Esophagus squamous epithelium (tissue), 5 donors: ENCODE measurements at places on chromosomes 12 and 14.
A peak's percentile ranks its signal among the peaks of the same experiment; 100 is the strongest.

GRCh38 chr14:90797451-90797850 is 18.8 kb downstream of the TTC7B start:
- no peak for DNase-seq

GRCh38 chr14:85565862-85566296 is 35.9 kb downstream of the FLRT2 start:
- DNase-seq: no peak

DNA sequence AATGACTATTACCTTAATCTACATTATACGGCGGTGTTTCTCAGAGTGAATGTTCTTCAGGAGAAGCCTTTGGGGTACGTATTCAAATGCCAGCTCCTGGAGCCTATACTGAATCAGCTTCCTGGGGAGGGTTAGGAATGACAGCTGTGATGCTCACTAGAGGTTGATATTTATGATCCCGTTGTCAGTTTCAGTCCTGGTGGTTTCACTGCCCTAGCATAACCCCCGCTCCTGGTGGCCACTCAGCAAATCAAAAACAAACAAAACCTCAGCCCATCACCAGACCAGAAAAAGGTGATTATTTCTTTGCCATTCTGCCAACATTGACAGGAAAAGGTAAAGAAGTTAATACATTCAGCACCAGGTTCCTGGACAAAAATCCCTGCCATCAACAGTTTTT is 136.5 kb upstream of the CRY1 start:
- no peak for DNase-seq

- DNase-seq: no peak
These were observed 740.0 kb upstream of the TMEM132C start for GRCh38 chr12:127526925-127527324.

DNA sequence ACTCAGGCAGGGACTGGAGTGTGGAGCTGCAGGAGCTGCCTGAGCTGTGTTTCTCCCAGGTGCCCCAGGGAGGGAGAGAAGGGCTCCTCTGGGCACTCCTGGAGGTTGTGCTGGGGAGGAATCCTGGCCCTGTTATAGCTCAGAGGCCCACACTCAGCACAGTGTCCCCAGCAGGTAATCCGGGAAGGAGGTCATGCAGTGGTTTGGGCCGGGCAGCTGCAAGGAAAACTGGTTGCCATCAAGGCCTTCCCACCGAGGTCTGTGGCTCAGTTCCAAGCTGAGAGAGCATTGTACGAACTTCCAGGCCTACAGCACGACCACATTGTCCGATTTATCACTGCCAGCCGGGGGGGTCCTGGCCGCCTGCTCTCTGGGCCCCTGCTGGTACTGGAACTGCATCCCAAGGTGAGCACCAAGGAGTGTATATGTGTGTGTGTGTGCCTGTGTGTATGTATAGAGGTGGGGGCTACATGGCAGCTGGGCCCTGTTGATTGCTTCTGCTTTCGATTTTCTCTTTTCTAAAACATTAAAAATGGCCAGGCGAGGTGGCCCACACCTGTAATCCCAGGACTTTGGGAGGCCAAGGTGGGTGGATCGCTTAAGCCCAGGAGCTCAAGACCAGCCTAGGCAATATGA is 2.0 kb downstream of the AMHR2 start:
- DNase-seq: no peak

DNA sequence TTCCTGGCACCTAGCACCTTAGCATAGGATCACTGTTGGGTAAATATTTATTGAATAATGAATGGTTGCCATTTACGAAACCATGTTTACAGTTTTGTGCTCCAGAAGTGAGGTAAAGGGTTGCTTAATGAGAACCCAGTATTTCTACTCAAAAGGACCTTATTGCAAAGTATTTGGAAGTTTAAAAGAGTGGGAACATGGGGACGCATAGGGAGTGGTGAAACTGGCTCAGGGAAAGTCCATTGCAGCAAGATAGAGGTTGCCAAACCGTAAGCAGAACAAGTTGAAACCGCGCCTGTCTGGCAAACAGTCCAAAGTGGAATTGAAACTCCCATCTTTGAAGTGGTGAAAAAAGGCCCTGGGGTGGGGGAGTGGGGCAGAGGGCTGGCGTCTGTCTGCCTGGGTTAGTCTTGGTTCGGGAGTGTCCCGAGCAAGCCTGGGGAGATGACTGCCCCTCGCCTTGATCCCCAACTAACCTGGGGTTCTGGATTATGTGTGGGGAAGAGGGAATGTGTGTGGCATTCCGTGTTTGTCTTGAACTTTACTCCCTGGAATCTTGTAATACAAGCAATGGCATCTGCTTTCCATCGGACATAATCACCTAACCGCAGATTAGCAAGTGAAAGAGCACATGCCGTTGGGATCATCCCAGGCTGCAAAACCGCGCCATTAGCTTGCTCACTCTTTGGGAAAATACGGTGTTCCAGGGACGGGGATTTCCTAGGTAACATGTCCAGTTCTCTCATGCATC is 7.2 kb downstream of the ALDH2 start:
- no peak for DNase-seq

GRCh38 chr14:87615822-87616679 is 376.9 kb downstream of the GALC start:
- DNase-seq: no peak

DNA sequence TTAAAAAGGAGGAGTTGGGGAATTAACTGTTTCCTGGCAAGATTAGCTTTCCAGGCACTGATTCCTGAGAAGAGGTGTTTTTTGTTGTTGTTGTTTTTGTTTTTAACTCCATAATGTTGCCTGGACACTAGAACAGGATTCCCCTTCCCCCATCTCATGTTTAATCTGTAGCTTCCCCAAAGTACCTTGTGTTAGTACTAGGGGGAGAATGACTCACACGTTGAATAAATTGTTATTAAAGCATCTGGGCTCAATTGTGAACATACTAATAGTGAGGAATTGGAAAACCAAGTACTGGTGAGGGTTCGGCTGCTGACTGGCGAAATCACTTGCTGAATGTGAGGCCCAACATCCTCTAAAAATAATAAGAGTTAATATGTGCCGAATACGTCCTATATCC is 1.3 kb upstream of the GNG2 start:
- no peak for DNase-seq

GRCh38 chr14:68513838-68514607 is 278.8 kb downstream of the ZFP36L1 start:
- no peak for DNase-seq

- DNase-seq: no peak
These were observed 2.5 kb downstream of the RDH16 start for GRCh38 chr12:56954958-56955355.

DNA sequence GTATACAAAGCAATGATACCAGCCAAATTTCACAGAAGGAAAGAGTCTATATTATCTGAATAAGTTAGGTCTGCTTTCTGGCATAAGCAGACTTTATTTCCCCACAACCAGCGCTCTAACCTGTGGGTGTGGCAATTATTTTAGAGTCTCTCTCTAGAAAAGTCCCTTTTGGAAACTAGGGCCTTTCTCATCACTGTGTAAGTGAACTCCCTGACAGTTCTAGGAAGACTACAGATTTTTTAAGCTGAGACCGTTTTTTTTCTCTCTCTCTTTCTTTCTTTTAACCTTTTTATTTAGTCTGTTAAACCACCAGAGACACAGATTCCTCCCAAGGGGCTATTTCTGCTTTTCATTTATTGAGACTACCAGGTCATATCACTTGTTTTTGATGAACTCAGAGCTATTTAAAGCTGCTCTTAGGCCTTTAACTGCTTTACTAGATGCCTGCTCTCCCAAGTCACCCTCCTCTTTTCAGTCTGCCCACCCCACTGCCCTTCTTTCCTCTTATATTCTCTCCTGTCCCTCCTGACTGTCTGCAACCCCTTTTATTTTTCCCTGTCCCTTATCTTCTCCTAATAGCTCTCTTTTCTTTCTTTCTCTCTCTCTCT is 69.2 kb upstream of the ARHGAP5 start:
- DNase-seq: no peak

GRCh38 chr14:24038686-24039085 is 13.1 kb upstream of the CARMIL3 start:
- DNase-seq: no peak

DNA sequence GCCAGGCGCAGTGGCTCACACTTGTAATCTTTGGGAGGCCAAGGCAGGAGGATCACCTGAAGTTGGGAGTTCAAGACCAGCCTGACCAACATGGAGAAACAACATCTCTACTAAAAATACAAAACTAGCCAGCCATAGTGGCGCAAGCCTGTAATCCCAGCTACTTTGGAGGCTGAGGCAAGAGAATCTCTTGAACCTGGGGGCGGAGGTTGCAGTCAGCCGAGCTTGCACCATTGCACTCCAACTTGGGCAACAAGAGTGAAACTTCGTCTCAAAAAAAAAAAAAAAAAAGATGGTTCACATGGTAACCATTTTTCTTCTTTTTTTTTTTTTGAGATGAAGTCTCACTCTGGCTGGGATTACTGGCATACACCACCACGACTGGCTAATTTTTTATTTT is 35.3 kb downstream of the SLC2A14 start:
- no peak for DNase-seq

GRCh38 chr12:22443379-22444316 is 100.7 kb downstream of the C2CD5 start:
- DNase-seq: peak; percentile 2

DNA sequence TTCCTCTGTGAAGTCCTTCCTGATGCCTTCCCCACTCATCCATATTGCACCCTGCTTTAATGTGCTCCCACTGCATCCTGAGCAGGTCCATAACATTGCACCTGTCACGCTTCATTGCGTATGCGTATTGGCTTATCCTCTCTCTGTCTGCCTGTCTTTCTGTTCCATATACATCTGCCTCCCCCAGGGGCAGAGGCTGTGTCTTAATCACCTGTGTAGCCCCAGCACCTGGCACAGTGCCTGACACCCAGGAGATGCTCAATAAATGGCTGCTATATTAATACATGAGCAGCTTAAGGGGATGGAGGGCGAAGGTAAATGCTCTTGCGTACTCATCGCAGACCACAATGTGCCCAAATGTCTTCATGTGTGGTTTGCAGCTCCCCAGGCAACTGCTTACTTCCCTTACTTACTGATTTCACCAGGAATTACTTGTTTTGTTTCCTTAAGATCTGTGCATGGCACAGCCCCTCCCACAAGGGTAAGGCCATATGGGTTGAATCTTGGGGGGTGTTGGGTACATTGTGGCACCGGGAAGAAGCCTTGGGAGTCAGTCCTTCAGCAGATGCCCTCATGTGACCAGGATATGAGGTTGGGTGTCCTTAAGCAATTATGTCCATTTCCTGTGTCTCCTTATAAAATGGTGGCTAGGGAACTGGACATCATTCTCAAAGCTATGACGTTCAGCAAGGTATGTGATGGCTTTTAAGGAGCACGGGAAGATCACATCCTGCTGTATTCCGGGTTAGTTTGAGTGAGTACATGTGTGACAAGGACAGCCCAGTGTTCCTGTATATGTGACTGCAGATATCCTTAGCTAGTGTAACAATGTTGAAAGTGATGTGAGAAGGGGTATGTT is 848 bp upstream of the CPNE6 start:
- DNase-seq: no peak

DNA sequence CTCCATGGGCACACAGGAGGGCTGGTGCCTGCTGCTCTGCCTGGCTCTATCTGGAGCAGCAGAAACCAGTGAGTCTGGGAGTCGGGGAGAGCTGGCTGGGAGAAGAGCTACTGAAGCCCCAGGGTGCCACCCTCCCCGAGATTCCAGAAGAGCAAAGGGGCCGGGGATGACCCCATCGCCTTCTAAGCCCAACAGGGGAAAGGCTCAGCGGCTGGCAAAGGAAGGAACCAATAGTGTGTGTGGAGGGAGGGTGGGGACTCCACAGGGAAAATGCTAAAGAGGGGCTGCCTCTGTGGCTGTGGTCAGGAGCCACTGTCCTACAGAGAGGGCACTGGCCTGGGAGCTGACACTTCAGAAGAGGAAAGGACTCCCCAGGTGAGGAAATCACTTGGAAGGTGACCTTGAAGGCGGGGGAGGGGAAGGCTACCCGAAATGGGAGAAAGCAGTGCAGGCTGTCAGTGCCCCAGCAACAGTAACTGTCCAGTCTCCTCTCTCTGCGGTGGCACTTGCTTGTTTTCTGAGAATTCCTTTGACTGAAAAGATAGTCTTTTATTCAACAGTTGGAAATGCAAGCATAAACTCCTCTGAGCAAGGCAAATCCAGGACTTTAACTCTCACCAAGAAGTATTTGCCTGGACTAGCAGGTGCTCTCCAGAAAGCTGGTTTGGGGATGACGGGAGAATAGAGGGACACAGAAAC is 552 bp downstream of the TAPBPL start:
- no peak for DNase-seq

DNA sequence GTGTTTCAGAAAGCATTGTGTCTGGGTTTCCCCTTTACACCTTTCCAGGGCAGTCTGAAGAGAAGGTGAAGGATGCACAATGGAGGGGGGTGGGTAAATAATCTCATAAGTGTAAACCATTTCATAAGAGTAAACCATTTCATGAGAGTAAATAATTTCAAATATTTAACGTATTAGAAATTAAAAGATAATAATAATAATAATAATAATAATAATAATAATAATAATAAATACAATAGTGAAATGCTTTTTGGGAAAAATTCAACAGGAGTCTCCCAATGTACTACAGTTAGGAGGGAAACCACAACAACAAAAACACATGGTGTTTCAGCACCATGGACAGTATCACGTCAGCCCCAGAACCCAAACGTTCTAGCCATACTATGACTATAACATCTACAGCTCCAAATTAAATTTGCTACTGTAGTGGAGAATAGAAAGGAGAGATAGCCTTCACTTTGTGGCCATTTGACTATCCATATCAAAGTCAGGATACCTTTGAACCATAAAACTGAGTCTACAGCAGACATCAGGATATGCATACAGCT is 691.8 kb downstream of the BCL11B start:
- DNase-seq: no peak

DNA sequence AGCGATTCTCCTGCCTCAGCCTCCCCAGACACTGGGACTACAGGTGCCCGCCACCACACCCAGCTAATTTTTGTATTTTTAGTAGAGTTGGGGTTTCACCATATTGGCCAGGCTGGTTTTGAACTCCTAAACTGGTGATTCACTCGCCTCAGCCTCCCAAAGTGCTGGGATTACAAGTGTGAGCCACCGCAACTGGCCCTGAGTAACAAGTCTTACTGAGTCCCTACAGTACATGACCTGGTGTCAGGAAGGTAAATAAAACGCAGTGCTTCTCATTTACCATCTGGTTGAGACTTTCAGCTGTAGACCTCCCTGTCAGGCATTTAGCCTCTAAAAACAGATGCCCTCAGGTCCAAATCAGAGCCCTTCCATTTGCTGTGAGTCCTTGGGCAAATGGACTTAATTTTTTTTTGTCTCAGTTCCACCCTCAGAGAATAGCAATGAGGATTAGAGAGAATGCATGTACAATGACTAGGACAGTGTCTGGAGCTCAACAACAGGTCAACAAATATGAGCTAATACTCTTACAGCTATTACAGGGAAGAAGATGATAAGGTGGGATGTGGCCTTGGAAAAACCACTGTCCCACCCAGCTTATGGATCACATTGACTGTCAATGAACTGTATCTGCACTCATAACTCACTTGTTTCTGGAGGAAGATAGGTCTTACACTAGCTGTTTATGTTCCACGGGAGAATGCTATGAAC is 70.5 kb downstream of the PHLDA1 start:
- DNase-seq: no peak
